Activated CD4-positive, alpha-beta T cell treated with anti-CD3 and anti-CD28 coated beads for 4 hours (primary cell): ENCODE measurements at places on chromosomes 12 and 14.

DNA sequence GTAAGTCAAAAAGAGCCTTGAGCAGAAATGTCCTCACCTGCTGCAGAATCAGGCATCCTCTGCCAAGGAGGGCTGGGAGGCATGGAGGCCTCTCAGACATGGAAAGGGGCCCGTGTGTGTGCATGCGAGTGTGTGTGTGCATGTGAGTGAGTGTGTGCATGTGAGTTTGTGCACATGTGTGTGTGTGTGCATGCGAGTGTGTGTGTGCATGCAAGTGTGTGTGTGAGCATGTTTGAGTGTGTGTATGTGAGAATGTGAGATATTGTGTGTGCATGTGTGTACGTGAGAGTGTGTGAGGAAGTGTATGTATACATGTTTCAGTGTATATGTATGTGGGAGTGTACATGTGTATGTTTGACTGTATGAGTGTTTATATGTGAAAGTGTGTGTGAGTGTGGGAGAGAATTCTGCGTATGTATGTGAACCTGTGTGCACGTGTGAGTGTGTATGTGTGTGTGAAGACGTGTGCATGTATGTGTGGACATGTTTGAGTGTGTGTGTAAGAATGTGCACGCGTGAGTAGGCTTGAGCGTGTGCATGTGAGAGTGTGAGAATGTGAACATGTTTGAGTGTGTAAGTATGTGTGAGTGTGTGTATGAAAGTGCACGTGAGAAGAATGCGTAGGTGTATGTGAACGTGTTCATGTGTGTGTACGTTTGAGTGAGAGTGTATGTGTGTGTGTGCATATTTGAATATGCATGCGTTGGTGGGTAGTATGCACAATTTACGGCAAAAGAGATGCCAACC is 90.8 kb downstream of the TBX5 start:
- no peak for DNase-seq

DNA sequence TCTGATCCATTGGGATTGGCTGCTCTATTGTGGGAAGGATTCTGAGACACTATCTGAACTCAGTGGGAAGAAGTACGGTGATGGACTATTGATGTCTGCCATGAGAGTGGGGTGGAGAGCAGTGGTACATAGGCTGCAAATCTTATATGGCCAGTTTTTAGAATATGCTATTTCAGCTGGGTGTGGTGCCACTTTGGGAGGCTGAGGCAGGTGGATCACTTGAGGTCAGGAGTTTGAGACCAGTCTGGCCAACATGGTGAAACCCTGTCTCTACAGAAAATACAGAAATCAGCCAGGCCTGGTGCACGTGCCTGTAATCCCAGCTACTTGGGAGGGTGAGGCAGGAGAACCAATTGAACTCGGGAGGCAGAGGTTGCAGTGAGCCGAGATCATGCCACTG is 505.9 kb downstream of the MED13L start:
- DNase-seq = no peak

DNA sequence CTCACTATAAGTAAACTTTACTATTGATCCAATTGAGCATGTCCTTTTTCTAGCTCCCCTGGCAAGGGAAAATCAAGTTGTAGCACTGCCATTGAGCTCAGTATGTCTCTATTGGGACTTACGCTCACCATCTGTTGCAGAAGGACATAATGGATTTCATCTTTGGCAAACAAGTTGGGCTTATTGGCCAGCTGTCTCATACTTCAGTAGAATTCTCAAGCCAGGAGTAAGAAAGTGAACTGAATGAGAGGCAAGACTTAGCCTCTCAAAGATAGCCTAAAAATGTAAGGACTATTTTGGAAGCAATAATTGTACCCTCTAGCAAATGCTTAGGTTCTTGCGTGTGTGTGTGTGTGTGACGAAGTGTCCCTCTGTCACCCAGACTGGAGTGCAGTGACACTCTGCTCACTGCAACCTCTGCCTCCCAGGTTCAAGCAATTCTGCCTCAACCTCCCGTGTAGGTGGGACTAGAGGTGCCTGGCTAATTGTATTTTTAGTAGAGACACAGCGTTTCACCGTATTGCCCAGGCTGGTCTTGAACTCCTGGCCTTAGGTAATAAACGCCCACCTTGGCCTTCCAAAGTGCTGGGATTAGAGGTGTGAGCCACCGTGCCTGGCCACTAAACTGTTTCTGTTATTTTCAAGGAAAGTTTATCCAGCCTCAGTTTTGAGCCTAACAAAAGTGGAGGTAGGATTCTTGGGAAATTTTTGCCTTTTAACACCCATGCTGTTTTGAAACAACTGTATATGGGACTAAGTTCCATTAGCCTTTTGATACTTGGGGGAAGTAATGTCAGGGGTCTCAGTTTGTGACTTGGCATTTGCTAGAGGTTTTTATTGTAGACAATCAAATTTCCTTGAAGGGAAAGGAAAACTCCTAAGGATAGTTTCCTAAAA is 7.0 kb downstream of the HNRNPA1 start:
- DNase-seq = no peak

GRCh38 chr12:120571299-120571698 is 9.9 kb downstream of the POP5 start:
- no peak for DNase-seq

DNA sequence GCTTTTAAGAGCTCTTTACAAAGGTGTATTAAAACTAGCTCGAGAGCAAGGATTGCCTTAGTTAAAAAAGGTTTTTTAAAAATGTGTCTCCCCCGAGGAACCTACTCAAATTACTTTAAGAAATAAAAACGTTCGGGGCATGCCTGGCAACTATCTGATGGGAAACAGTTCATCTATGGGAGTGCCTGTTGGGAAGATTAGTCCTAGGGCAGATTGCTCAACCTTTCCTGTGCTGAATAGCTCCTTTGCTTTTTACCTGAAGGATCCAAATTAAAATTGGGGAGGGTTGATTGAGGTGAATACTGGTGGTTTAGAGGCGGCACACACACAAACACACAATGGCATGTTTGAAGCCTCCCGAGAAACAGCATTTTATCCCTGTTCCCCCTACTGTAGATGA is 541.4 kb upstream of the ATP2B1 start:
- DNase-seq = no peak

- no peak for DNase-seq
Observed at GRCh38 chr12:119836781-119837180, 40.3 kb downstream of the CIT start.

- DNase-seq = no peak
Observed at GRCh38 chr12:123998991-123999359, 26.0 kb downstream of the ZNF664 start.

GRCh38 chr14:55433880-55434804 is 6.3 kb downstream of the TBPL2 start:
- no peak for DNase-seq

GRCh38 chr12:50043308-50043707 is 14.1 kb upstream of the ASIC1 start:
- no peak for DNase-seq

- DNase-seq = peak; percentile 28
Observed at GRCh38 chr12:105084251-105085250, at the start of gene ALDH1L2. ALDH1L2 (minus strand) TSS chr12:105084458; CDS start chr12:105084436, 22 bp downstream.

DNA sequence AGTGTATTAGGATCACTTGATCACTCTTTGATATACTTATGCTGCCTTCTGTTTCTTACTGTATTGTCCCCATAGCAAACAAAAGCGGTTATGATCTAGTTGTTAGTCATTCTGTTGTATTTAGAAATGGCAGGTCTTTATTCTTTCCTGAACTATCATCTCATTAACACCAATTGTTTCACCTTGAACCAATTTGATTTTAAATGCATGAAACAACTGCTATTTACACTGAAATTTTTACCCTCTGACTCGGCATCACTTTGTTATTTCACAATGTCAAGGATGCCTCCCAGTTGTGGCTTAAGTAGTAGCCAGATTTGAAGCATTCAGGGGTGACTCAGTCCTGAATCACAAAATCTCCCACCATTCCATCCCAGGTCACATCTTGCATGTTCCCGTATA is 303.5 kb downstream of the EGLN3 start:
- no peak for DNase-seq

DNA sequence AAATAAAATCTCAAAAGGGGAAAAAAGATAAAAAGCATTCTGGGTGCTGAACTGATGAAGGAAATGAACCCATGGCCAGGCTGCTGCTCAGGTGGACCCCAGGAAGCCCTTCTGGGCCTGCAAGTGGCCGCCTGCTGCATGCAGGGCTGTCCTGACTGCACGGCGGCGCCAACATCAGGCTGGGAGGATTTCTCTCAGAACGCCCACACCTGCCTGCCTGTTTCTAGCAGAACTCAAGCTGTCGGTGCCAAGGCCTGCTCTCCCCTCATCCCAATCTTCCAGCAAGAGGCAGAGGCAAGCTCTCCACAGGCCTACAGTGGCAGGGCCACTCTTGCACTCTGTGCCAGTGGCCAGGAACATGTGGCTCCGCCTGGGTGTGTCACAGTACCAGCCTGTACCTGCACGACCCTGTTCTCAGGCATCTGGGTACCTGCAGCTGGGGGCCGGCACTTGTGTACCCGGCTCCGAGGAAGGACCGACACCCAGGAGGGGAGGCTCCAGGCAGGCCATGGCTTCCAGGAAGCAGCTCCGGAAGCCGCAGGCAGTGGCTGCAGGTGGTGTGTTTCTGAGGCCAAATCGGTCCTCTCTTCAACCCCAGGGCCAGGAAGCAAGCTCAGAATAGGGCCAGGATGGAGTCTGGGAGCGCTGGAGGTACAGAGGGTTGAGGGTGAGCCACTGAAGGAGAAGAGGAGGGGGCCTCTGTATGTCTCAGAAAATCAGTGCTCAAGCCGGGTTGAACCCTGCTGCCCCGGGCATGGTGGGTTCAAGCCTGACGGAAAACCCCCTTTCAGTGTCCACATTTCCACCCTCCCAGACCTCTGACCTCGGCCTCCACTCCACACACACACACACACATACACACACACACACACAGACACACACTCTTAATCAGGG is 2.5 kb upstream of the INF2 start:
- no peak for DNase-seq

GRCh38 chr12:68981516-68981915 is 48.5 kb upstream of the CPM start:
- DNase-seq = no peak

- no peak for DNase-seq
Observed at GRCh38 chr12:62802984-62803383, 132.0 kb downstream of the PPM1H start.

- no peak for DNase-seq
Observed at GRCh38 chr12:132003846-132004245, 54.1 kb downstream of the EP400 start.

GRCh38 chr12:20549108-20549719 is 145.9 kb upstream of the SLCO1C1 start:
- DNase-seq = no peak

DNA sequence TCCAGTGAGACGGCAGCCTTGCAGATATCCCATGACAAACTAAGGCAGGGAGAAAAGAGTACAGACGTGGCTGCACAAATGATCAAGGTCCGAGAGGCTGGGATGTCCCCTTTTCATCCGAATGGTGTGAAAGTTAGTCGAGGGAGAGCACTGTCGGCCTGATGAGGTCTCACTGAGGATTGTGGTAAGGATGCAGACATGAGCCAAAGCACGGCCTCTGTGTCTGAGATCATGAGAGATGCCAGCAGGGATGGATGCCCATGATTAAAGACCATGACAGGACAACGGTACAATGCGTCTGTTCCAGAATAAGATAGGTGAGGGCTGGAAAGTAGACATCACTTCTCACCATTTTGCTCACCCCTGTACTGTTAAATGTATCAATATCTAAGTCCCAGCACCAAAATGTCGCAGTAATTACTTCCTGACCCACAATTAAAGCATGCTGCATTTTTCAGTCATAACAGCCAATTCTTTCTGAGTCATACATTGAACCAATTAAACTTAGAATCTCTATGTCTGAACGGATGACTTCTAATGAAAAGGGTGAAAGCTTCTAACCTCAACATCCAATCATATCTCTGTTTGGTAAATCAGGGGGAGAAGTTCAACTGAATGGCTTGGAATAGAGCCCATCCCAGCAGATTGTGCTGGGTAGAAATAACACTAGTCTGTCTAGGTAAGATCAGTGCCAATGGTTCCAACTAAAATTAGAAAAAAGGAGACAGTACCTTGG is 249.6 kb upstream of the SOX5 start:
- DNase-seq = no peak

GRCh38 chr12:132907216-132907615 is 19.8 kb upstream of the CHFR start:
- no peak for DNase-seq

GRCh38 chr14:102667703-102668102 is 75.3 kb downstream of the RCOR1 start:
- no peak for DNase-seq

GRCh38 chr12:110860833-110861296 is 14.1 kb downstream of the CCDC63 start:
- DNase-seq = no peak

- DNase-seq = no peak
Observed at GRCh38 chr14:71363946-71364925, 457.0 kb downstream of the PCNX1 start.
